ENCODE measurements at places on chromosomes 16 and 17.
A peak's percentile ranks its signal among the peaks of the same experiment; 100 is the strongest.

GRCh38 chr17:79645022-79645776 lies 34.3 kb upstream of the RBFOX3 start:
- DNase-seq, result no peak

DNA sequence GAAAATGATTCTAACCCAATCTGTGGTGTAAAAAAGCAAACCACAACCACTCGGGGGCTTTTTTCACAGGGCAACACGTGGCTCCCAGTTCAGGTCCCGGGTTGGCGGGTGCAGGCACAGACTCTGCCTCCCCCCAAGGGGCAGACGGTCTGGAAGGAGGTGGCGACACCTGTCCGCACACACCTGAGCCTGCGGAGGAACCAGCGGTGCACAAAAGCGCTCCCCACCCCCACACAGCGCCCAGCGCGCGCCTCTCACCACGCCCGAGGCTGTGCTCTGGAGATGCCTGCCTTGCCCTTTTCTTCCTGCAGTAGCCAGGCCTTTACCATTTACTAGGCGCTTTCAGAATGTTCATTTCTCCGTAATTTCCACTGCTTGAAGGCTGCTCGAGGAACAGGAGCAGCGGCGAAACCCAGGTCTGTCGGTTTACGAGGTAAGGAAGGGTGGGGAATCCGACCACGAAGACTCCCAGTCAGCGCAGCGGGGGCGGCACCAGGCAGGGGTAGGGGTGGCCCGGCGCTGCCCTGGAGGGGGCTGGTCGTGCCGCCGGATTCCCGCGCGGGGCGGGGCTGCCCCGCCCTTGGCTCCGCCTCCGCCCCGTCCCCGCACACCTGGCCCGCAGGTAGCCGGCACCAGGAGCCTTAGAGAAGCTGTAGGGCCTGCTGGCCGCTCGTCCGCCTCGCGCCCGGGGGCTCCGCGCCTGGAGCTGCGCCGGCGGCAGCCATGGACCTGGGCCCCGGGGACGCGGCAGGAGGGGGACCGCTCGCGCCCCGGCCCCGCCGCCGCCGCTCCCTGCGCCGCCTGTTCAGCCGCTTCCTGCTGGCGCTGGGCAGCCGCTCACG lies at the start of gene USP43:
USP43 (plus strand) TSS at position 608 of the 842 bp plus-strand sequence; CDS start at position 724, 116 bp downstream.
- peak; percentile 45 for DNase-seq

DNA sequence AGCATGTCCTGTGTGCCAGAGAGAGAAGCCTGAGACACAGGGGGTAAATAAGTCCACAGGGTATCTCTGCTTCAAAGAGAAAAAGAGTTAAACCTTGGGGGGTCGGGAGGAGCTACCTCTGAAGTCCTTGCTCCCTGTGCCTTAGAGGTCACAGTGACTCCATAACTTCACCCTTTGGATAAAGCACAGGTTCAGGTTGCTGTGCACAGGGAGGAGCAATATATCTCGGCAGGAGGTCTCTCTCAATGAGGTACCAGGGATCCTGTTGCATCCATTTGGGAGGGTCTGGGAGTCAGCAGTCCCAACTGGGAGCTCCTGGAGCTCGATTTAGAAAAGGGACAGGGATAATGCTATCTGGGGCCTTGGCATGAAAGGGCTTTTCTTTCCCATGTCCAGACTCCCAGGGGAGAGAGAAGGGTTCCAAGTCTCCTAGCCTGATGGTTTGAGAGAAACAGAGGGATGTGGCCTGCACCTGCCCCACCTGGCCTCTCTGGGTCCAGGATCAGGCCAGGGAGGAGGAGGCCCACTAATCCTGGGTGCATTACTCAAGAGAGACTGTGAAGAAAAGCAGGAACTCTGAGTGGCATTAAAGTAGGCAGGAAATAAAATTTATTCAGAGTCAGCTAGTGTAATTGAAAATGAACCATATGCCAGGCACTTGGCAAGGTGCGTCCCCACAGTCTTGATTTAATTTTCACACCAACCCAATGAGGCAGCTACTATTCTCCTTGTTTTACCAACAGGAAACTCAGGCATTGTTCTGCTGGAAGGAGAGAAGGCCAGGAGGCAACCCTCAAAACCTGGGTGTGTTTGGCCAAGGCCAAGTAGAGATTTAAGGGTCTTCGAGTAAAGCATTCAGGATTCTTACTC lies 40.7 kb downstream of the CUEDC1 start:
- DNase-seq, result no peak

GRCh38 chr17:59845595-59846393 lies 46.9 kb downstream of the TUBD1 start:
- peak; percentile 61 for DNase-seq

DNA sequence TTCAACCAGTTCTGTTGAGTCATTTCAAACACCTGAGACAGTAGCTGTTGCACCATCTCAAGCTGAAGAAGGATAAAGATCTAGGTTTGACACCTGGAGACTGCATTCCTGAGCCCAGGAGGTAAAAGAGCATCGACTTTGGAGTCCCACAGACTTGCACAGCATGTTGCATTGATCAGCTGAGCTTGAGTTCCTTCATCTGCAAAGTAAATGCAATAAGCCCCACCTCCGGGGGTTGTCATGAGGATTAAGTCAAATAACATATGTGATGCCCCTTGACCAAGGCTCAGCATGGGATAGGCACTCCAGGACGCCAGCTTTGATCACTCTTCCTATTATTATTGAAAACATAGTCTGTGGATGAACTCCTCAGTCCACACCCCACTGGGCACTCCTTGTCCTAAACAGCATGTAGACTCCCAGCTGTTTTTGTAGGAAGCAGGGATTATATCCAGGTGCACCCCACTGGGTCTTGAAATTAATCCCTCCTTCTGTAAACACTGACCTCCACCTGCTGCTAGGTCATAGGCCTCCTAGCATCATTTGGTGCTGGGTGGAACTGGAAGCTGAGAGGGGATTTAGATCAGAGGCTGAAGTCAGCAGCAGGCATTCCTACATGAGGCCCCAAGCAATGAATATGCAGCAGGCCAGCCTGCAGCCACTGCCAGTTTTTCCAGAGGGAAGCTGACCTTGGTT lies 259.0 kb downstream of the HS3ST4 start:
- no peak for DNase-seq

DNA sequence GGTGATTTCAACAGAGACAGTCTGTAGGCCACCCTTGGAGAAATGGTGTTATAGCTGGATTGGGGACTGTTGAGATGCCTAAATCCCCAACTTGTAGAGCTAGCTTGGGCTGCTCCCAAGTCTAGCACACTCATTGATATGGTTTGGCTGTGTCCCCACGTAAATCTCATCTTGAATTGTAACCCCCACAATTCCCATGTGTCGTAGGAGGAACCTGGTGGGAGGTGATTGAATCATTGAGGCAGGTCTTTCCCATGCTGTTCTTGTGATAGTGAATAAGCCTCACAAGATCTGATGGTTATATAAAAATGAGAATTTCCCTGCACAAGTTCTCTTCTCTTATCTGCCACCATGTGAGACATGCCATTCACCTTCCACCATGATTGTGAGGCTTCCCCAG lies 536.0 kb downstream of the CDH13 start:
- DNase-seq, result no peak

GRCh38 chr16:68400083-68400923 lies 48.0 kb downstream of the SMPD3 start:
- DNase-seq, result no peak

DNA sequence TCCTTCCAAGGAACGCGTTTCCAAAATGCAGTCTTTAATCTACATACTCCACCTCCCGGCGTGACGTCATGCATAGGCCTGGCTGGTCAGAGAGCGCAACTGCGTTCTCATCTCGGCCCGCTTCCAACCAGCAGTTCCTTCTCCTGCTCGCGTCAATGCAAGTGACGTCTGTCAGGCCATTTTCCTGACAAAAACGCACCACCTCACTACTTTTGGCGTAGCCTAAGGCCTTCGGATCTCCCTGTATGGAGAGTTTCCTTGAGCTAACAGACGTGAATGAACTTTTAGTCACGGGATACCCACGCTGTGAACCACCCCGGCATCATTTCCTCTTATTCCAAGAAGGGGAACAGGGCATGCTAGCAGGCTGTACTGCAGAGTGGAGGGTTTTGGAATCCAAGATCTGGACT lies 25.0 kb downstream of the TEX14 start:
- DNase-seq, result peak; percentile 36

- no peak for DNase-seq
Observed at GRCh38 chr17:18278867-18279266, 18.4 kb downstream of the MIEF2 start.

DNA sequence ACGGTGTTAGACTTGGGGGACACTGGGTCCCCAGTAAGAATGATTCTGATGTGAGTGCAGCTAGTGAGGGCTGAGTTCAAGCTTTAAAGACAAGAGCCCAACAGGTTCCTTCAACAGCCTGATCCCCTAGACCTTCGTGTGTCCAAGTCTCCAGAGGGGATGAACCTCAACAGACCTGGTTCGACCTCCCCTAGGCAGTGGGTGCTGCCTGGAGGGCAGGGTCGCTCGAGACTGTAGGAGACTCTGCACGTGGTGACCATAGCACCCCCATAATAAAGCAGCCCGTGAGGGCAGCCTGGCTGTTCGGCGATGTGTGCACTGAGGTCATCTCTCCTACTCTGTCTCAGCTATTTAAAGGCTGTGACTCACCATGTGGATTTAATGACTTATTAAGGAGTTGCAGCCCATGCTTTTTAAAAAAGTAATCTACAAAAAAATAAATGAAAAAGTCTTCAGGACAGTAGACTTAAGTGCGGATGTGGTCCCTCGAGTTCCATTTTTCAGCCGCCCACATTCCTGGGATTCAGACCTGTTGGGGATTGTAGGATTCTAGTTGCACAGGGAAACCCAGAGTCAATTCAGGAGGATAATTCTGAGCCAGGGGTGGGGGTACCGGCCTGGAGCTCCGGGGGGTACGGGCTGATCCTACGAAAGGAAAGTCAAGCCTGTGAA lies 23.4 kb upstream of the METRNL start:
- DNase-seq, result peak; percentile 87

DNA sequence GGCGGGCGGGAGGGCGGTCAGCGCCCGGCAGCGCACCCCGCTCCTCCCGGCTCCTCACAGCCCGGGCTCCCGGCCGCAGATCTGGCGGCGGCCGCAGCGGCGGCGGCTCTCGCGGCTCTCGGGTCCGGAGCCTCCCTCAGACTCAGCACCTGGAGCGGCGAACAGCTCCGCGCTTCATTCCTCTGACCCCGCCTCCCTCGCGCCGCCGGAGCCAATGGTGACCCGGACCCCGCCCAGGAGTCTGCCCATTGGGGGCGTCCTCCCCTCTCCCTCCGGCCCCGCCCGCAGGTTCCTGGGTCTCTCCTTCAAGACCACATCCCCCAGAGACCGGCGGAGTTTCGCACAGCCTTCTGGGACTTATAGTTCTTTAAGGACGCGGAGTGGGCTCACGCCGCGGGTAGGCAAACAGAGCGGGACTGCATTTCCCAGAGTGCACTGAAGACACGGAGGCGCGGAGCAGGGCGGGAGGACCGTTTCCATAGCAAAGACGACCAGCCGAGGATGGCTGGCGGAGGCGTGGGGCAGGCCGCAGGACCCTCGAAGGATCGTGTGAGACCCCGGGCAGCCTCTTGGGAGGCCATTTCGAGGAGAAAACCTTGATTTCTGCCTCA lies at the start of gene SMPD3:
SMPD3 (minus strand) TSS at position 149 of the 611 bp plus-strand sequence. CDS start 76,327 bp downstream, outside the sequence.
- DNase-seq, result peak; percentile 100

DNA sequence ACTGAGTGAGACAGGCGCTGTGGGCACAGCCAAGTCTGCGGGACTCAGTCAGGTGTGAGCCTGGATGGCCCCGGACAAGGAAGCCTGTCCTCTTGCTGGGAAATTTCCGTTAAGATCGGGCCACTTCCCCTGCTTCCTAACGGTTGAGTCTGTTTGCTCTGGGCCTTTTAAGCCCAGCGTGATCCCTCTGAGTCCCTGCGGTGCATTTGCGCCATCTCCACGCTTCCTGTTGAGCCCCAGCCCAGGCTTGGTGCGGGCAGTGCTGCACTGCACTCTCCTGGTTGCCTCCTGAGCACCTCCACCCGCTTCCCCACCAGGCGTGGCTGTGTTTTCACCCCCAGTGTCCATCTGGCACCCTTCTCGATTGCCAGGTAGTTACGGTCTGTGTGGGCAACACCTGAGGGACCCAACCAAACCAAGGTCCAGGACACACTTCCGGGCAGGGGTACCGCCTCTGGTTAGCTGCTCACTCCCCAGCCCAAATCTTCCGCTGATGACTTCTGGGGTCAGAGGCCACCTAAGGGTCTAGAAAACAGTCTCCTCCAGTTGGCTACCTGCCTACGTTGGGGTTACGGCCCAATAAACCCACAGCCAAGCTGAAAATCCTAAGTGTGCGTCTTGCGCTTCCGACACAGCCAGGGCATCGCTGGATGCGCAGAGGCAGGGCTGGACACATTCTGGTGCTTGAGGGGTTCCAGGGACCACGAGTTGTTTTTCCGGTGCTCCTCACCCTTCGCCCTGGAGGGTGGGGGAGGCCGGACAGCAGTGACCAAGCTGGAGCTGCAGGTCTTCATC lies 1.4 kb upstream of the SLC25A10 start:
- peak; percentile 20 for DNase-seq

GRCh38 chr17:55452139-55452790 lies 30.6 kb upstream of the MMD start:
- DNase-seq, result peak; percentile 76

DNA sequence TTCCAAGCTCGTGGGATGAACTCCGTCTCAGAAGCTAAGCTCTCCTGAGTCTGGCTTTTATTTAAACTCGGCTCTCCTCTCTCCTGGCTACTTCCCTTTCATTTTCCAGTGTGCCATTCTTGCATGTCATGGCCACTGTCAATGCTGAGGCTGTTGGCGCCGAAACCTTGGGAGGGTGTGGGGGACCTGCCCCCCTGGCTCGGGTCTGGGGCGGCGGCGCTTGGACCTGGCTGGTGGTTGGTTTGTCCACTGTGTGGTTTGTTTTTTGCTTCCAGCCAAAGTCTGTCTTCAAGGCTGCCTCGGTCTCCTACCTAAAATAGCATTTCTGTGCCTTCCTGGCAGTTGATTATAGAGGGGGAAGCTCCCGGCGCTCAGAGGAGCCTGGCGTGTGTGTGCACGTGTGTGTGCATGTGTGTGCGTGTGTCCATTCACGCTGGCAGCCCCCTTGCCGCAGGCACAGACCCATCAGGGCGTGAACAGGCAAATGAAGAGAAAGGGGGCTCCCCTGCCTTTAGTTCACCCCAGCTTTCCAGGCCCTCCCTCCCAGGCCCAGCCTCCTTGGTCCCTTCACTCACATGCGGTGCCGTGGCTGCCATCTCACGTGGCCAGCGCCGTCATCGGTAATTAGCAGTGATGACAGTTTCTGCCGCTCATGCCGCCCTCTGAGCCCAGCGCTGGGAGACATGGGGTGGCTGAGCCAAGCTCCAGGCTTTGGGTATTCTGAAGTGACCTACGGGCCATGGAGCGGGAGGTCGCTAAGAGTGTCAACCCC lies 179.9 kb downstream of the SEC14L1 start:
- peak; percentile 74 for DNase-seq

DNA sequence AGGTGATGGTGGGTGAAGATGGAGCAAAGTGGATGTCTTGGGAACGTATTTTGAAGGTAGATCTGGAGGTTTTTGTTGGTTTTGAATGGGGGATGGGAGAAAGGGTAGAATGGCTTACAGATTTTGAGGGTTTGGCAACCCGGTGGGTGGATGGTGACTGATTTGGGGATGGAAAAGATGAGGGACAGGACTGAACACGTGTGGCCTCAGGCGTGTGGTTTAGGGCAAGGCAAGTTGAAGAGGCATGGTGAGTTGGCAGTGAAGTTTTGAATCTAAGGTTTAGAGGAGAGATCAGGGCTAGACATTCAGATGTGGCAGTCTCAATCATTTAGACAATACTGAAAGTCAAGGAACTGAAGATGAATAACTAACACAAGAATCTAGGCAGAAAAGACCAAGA lies 5.0 kb upstream of the DCTPP1 start:
- no peak for DNase-seq

- DNase-seq, result no peak
Observed at GRCh38 chr16:75064403-75065148, 52.0 kb downstream of the LDHD start.

All from EL (cell line).